ENCODE measurements at places on chromosomes 5 and 9.
A peak's percentile ranks its signal among the peaks of the same experiment; 100 is the strongest.

GRCh38 chr5:87048156-87048555 is 219.5 kb upstream of the RASA1 start:
- peak; percentile 2 for DNase-seq

- DNase-seq: peak; percentile 66
Measured at GRCh38 chr5:96881511-96882115, 5.3 kb downstream of the ERAP2 start.

DNA sequence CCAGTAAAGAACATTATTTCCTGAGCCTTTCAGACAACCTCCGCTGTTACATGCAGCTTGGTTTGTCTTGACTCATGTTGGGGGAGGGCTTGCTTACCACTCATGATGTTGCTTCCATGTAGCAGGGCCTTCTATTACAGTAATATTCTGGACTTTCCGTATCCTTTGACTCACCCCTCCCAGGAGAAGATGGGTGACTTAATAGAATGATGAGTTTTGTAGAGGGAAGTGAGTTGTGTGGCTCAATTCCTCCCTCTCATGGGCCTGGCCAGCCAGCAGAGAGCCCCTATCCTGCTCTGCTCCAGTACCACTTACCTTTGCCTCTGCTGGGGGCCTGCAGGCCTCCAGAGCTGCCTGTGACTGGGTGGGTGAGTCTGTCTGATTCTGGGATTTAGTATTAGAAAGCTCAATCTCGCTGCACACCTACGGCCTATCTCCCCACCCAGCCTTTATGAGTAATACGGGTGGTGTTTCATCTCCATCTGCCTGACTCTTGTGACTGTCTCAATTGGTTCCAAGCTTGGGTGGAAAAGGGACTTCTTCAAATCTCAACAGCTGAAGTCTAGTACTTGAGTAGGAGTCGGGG is 52.6 kb upstream of the KLF9 start:
- peak; percentile 96 for DNase-seq

DNA sequence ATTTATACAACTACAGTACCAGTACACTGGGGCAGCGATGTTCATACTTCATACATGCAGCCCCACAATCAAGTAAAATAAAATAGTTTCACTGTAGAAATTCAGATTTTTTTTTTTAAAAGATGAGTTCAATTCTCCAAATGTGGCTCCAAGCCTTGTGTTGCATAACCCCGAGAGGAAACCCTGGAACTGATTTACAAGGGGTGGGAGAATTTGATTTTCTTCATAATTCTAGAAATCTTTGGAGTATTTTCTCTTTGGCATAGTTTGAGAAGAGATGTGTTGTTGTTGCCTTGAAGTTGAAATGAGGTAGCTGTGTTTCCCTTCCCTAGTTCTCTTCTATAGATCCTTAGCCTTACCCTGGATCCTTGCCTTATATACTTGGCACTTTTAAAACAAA is 3.1 kb downstream of the RHOBTB3 start:
- peak; percentile 38 for DNase-seq

DNA sequence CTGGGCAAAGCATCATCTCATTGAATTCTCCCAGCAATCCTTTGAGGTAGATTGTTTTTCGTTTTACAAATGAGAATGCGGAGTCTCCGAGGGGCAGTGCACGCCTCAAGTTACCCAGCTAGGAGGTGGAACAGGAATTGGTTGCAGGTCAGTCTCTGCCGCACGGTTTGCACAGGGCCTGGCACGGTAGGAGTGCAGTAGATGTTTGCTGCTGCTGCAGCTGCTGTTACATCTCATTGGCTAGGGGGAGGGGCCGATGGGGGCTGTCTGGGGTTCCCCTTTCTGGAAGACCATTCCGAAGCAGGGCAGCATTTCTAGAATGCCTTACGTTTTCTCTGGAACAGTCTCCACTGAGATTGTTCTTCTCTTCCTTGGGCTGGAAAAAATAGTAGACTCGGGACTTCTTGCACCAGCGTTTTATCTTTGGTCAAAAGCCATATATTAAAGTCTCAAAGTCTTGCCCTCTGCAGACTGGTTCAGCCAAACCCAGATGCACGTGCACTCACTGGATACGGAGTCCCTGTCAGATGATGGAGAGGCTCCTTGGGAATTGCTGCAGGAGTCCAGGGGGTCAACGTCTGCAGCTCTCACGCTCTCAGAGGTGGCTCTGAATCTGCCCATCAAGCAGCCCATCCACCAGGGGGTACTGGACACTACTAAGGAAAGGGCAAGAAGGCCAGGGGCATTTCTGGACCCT is 1.2 kb downstream of the USP20 start:
- peak; percentile 24 for DNase-seq

GRCh38 chr5:439636-440035 is 3.3 kb upstream of the EXOC3 start:
- no peak for DNase-seq

- DNase-seq: no peak
Measured at GRCh38 chr9:6672118-6672517, 26.6 kb upstream of the GLDC start.

GRCh38 chr5:96896276-96896675 is 20.0 kb downstream of the ERAP2 start:
- DNase-seq: no peak

DNA sequence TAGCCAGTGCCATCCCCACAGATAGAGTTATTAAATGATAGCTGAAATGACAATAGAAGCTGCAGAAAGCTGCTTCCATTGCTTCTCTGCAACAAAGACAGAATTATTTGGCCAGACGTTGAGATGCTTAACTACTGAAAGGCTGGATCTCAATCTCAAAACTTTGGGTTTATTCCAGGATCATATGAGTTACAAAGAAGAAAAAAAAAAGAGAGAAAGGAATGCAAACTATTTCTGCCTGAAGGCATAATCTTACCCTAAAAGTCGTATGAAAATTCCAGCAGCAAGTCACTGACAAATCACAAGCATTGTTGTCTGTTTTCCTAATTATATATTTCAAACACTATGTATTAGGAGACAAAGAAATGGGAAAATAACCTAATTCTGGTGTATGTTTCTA is 12.8 kb upstream of the TYRP1 start:
- DNase-seq: peak; percentile 62

- peak; percentile 39 for DNase-seq
Measured at GRCh38 chr5:116451905-116452450, 122.6 kb downstream of the SEMA6A start.

DNA sequence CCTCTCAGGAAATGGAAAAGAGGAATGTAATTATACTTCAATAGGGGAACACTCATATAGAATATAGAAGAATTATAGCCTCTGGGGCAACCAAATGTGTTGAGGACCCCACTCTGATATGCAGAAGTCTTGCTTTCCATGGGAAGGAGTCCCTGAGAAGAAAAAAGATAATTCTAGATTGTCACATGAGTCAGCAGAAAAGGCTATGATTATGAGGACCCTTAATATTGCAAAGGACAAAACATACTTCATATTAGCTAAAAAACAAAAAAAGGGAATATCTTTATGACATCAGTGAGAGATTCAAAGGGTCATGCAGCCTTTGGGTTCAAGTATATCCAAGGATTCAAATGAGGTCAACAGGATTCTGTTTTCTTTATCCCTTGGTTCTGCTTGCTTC is 119.5 kb downstream of the PIK3R1 start:
- no peak for DNase-seq

Data from GM23248 (cell line).